ENCODE measurements at places on chromosomes 12 and 14.

GRCh38 chr12:100460702-100461101 is 13.0 kb upstream of the NR1H4 start:
- DNase-seq, result no peak

DNA sequence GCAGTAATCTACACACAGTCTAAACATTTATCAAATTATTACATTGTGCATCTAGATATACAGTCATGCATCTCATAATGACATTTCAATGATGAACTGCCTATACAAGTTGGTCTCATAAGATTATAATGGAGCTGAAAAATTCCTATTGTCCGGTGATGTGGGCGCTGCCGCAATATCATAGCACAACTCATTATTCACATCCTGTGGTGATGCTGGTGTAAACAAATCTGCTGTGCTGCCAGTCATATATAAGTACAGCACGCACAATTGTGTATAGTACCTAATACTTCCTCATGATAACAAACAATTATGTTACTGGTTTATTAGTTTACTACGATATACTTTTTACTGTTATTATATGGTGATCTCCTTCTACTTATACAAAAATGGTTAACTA is 768.8 kb upstream of the NOVA1 start:
- no peak for DNase-seq

- no peak for DNase-seq
Measured at GRCh38 chr14:72275242-72275641, 343.0 kb downstream of the RGS6 start.

DNA sequence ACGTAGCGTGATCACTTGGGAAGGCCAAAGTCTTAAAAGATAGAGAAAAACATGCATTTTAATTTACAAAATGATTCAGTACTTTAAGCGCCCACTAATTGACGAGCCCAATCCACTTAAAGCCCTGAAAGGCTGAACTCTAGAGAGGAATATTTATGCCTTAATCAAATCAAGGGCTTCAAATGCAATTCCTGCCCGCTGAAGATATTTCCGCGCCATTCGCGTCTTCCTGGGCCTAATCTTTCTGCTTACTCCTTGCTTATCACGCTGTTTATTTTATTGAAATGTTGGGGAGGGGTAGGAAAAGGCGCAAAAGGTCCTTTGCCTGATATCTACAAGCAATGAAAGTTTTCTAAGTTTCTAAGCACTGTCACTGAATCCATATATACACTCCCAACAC is 4.0 kb downstream of the TBX3 start:
- no peak for DNase-seq

GRCh38 chr14:57746563-57746962 is 119.3 kb downstream of the SLC35F4 start:
- DNase-seq, result no peak

- DNase-seq, result no peak
Measured at GRCh38 chr12:124321556-124322270, 26.8 kb downstream of the RFLNA start.

DNA sequence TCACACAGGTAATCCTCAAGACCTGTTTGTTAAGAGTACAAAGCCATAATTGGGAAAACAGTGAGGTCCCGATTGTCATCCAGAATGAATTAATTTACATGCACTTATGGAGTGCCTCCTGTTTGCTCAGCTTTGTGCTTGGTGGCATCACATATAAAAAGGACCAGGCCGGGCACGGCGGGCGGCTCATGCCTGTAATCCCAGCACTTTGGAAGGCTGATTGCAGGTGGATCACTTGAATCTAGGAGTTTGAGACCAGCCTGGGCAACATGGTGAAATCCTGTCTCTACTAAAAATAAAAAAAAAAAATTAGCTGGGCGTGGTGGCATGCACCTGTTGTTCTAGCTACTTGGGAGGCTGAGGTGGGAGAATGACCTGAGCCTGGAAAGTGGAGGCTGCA is 247.4 kb downstream of the CACNA1C start:
- DNase-seq, result no peak

DNA sequence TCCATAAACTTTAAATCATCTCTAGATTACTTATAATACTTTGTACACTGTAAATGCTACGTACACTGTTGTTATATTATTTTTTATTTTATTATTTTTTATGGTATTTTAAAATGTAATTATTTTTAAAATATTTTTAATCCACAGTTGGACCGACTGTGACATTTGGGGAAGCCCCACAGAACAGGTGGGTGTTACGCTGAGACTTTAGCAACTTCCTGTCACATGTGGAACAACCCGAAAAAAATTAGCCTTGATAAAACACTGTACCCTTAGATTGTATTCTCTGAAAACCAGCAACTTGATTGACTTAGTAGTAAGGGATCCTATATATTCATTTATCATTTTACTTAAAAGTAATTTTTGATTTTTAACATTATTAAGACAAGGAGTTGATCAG is 1755.7 kb upstream of the SEL1L start:
- no peak for DNase-seq

DNA sequence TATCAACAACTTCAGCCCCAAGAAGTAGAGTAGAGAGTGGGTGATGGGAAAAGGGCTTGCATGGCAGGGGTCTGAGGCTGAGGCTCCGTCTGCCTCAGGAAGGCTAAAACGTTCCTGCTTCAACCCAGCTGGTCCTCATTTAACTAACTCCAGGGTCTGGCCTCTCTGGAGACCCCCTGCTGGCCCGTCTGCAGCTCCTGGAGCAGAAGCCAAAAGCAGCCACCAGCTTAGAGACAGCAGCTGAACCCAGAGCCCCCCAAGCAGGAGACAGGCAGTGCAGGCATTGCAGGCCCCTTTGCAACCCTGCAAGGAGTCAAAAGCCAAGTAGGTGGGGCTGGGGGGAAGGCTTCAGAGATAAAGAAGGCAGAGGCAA is 25.1 kb upstream of the LTBP2 start:
- DNase-seq, result no peak

GRCh38 chr12:80617733-80618132 is 89.7 kb upstream of the MYF6 start:
- no peak for DNase-seq

GRCh38 chr12:115199831-115200230 is 515.9 kb upstream of the TBX3 start:
- DNase-seq, result no peak

DNA sequence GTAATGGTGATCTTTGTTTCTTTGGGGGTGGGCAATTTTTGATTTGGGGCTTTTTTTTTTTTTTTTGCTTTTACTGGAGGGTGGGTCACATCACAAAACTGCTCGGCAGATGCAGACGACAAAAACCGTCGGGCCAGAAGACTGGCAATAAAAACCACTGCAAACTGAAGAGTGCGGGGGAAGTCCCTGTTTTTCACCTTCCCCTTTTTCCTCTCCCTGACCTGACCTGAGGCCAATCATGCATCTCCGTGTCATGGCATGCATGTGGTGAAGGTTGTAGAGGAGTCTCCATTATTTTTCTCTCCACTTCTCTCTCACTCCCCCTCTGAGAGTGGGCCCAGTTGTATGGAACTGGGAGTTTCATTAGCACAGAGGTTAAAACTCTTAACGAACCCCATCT is 57.5 kb downstream of the AP5M1 start:
- no peak for DNase-seq

DNA sequence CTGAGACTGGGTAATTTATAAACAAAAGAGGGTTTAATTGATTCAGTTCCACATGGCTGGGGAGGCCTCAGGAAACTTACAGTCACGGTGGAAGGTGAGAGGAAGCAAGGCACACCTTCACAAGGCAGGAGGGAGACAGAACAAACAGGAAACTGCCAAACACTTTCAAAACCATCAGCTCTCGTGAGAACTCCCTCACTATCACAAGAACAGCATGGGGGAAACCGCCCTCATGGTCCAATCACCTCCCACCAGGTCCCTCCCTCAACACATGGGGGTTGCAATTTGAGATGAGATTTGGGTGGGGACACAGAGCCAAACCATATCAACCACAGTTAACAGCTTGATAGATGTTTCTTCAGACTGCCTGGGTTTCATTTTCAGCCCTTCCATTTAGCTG is 6.2 kb upstream of the GNPNAT1 start:
- DNase-seq, result peak; percentile 58

GRCh38 chr12:88132392-88132791 is 9.5 kb downstream of the CEP290 start:
- DNase-seq, result peak; percentile 5

DNA sequence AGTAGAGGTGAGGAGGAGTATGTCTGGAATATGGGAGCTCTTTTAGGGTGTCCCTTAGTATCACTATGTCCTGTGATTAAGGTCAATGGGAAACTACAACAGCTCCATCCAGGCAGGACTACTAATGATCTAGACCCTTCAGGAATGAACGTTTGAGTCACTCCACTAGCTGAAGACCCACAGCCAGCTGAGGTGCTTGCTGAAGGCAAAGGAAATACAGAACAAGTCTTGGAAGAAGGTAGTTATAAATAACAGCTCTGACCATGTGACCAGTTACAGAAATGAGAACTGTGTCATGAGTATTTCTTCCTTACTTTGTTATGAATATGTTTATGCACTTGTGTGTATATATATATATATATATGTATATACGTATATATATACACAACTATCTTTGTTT is 40.5 kb upstream of the USP44 start:
- no peak for DNase-seq

DNA sequence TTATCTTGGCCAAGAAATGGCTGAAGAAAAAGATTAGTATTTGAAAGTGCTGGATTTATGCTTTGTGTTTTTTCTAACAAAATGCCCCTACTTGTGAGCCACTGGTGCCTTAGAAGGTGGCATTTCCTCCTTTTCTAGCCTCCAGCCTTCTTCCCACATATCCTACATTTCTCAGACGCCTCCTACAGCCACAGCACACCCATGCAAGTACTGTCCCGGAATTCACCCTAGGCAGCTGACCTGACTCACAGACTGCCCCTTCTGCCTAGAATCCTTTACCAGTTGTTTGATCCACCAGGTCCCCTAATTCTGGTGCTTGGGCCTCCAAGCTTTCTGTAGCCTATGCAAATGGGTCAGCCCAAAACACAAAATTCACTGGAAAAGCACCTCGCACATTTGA is 166.0 kb downstream of the FOXN3 start:
- DNase-seq, result no peak

GRCh38 chr12:93348575-93349435 is 28.9 kb upstream of the NUDT4 start:
- DNase-seq, result no peak

DNA sequence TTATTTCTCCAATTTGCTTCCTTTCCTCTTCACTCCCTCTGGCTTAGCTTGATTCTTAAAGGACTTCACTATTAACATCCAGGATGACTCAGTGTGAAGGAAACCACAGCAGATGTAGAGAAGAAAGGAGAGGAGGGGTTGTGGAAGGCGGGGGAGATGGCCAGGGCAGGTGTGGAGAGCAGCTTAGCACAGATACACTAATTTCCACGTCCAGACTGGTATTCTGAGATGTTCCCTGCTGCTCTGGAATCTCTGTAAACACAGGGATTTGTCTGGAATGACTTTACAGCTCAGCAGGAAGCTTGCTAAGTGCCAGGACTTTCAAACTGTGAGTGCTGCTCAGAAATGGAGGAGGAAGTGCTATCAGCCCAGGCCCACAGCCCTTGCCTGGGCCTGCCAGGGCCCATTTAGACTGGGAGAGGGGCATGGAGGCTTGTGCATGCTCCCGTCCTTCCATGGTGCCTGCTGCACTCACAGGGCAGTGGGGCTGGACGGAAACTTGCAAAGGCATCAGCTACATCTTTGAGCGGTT is 202.5 kb upstream of the DDHD1 start:
- no peak for DNase-seq

DNA sequence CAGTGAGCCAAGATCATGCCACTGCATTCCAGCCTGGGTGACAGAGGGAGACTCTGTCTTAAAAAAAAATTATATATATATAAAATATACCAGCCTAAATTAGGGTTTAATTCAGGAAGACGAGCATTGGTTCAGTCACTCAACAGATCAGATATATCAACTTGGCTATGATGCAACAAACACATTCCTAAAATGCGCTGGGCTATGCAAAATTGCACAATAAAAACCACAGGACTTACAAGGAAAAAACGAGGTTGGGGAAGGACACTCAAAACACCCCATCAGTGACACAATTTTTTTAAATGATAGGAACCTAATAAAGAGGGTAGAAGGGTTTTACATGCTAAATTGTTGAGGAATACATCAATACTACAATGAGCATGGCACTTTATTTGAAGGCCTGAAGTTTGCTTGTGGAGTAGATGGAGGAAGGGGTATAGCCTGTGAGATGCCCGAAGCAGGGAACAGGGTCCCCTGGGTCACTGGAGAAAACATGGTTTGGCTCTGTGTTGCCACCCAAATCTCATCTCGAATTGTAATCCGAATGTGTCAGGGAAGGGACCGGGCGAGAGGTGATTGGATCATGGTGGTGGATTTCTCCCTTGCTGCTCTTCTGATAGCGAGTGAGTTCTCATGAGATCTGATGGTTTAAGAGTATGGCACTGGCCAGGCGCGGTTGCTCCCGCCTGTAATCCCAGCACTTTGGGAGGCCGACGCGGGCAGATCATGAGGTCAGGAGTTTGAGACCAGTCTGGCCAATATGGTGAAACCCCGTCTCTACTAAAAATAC is 71.2 kb downstream of the TNFAIP2 start:
- no peak for DNase-seq

GRCh38 chr12:96482086-96482485 is 7.3 kb upstream of the CFAP54 start:
- no peak for DNase-seq

- DNase-seq, result no peak
Measured at GRCh38 chr14:104521816-104522745, 57.5 kb upstream of the C14orf180 start.

- DNase-seq, result no peak
Measured at GRCh38 chr12:15033641-15034040, 60.8 kb downstream of the PDE6H start.

DNA sequence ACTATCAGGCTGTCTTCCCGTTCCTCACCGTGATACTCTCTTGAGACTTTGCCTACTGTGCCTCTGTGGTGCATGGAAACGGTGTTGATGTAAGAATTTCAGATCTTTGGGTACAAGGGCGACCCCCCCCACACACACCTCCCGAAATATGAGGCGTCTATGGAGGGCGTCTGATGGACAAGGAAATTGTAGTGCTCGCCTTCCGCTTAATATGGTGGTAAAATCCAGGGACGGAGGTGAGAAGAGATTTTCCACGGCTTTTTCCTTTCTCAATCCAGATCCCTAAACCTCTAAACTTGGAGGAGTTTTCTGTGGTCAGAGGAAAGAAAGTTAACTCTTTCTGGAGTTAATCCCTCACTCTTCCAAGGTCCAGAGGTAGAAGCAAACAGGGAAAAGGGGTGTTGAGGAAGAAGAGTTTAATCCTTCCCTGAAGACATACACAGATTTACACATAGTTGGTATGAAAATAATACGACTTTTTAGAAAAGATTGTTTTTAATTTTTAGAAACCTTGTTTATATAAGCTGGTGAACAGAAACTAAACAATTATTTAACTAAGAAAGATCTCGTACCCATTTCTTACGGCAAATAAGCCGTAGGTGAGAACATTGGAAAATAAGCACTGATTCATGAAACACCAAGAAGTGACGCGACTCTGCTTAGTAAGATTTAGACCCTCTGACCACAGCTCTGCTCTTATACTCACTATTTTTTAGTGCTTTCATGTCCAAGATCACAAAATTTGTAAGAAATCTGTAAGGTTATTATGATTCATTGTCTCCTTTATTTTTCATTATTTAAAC is 23.1 kb upstream of the RNASE12 start:
- no peak for DNase-seq

- DNase-seq, result no peak
Measured at GRCh38 chr12:31850268-31850667, 108.9 kb upstream of the RESF1 start.

All from erythroblast (primary cell).